ENCODE measurements at places on chromosomes 5 and 9.
A peak's percentile ranks its signal among the peaks of the same experiment; 100 is the strongest.

GRCh38 chr5:97383996-97384395, 200.9 kb upstream of the RIOK2 start:
- DNase-seq: no peak

GRCh38 chr9:136665704-136666371, 3.1 kb downstream of the EGFL7 start:
- peak; percentile 32 for DNase-seq

GRCh38 chr9:86801246-86801645, 146.1 kb downstream of the GAS1 start:
- no peak for DNase-seq

DNA sequence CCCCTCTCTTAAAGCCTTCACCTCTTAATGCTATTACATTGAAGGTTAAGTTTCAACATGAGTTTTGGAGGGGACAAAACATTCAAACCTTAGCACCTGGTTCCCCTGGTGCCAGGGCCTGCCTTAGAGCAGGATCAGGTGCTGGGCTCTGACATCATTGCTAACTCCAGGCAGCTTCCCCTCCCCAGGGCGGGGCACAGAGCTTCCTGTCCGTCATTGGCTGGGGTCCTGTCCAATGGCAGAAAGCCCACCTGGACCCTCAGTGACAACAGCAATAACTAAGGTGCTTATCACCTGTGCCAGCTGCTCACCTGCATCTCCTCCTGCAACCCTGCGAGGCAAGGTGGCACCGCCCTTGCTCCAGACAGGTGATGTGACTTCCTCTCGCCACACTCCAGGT, 177.4 kb downstream of the NSG2 start:
- no peak for DNase-seq

DNA sequence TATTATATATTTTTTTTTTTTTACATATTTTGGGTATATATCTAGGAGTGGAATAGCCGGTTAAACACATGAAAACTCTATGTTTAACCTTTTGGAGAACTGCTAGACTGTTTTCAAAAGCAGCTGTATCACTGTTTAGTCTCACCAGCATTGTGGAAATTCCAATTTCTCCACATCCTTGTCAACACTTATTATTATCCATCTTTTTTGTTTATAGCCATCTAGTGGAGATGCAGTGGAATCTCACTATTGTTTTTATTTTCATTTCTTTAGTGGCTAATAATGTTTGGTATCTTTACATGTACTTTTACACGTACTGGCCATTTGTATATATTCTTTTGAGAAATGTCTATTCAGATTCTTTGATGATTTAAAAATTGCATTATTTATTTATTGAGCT, 22.7 kb upstream of the CCDC180 start:
- no peak for DNase-seq

DNA sequence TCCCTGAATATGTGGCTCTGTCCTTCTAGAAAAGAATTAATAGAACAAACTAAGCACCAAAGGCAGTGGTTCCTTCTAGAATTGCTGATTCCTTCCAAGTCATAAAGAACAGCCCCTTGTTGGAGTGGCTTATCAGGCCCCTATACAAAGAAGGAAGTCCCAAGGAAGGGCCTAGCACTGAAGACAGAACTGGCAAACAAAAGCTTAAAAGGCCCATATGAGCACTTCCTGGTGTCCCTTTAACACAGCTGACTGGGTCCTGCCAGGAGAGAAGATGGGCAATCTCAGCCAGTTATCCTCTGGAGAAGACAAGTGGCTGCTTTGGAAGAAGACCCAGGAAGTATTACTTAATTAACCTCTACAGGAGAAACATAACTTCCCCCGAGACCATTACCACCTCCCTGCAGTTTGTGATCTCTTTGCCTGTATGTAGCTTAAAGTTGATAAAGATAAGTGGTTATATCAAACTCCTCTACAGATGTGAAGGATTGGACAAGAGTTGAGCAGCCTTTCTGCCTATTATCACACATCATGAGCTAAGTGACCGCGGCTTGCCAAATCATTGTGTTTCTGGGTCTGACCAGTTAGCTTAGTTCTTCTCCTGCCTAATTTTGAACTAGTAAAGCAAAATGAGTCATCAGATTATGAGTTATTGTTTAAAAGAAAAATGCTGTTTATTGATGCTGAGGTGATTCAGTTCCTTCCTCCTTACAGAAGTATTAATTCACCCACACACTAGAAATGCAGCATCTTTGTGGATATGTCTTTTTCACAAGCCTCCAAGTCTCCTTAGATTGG, 13.3 kb upstream of the STING1 start:
- DNase-seq: no peak

- no peak for DNase-seq
Measured at GRCh38 chr5:103424026-103424425, 138.6 kb downstream of the NUDT12 start.

- DNase-seq: no peak
Measured at GRCh38 chr5:95892784-95893354, 68.8 kb downstream of the ELL2 start.

DNA sequence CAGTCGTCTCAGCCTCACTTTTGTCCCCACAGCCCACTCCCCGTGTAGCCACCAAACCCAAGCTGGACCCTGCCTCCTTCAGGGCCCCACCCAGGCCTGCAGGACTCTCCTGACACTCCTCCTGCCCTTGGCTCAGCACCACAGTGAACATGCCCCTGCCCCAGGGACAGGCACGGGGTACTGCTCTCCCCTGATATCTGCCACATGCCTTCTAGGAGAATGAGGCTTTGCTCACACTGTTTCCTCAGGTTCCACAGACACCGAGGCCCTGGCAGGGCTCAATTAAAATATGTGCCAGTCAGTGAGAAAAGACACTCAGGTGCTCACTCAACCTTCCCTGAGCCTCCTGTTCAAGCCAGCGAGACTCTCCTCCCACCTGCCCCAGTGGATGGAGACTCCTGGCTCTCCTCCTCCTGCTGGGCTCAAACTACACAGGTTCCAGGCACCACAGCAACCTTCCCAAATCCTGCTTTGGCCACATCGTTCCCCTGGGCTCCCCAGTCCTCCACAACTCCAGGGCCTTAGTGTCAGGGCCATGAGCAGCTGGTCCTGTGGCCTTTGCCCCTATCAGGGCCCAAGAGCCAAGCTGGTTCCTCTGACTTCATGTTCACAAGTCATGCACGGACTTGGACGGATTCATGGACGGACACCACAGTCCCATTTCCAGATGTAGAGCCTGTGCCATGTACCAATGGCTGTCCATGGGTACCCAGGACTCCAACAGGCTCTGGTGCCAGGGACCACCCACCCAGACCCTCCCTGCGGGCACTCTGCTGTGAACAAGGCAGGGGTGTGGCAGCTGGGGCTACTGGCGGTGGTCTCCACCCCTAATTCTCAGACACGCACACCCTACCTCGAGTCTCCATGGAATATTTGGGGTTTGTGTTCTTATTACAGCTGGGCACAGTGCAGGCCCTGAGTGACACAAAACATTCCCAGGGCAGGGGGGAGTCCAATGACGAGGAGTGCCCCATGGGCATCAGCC, 36.6 kb downstream of the BICD2 start:
- DNase-seq: no peak

GRCh38 chr9:84442712-84443111, 102.2 kb upstream of the SLC28A3 start:
- DNase-seq: no peak

- no peak for DNase-seq
Measured at GRCh38 chr5:157088342-157088990, 20.4 kb downstream of the HAVCR2 start.

GRCh38 chr9:115989831-115990230, 163.8 kb upstream of the PAPPA start:
- no peak for DNase-seq

- DNase-seq: no peak
Measured at GRCh38 chr9:134895097-134895496, 14.5 kb downstream of the FCN2 start.

- no peak for DNase-seq
Measured at GRCh38 chr5:142670804-142671203, 15.1 kb downstream of the FGF1 start.

GRCh38 chr5:43530648-43531047, 15.7 kb upstream of the C5orf34 start:
- no peak for DNase-seq

DNA sequence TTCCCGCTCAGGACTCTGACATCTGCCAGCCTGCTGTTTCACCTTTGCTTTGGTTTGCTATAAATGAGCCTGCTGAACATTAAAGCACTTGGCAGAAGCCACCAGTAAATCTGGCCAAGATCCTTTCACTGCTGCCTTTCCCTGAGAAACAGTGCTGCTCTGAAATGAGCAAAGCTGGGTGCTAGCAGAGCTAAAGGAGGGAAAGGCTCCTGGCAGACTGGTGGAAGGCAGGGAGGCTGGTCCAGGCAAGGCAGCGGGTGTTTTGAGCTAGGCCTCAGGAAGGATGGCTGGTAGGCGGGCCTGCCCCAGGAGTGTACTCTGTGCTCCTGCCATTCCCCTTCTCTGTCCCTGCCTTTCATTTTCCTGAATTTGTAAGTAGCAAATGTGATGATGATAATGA, 52.5 kb upstream of the PTGS1 start:
- DNase-seq: peak; percentile 6

- DNase-seq: no peak
Measured at GRCh38 chr5:115551415-115551814, 6.8 kb upstream of the FEM1C start.

DNA sequence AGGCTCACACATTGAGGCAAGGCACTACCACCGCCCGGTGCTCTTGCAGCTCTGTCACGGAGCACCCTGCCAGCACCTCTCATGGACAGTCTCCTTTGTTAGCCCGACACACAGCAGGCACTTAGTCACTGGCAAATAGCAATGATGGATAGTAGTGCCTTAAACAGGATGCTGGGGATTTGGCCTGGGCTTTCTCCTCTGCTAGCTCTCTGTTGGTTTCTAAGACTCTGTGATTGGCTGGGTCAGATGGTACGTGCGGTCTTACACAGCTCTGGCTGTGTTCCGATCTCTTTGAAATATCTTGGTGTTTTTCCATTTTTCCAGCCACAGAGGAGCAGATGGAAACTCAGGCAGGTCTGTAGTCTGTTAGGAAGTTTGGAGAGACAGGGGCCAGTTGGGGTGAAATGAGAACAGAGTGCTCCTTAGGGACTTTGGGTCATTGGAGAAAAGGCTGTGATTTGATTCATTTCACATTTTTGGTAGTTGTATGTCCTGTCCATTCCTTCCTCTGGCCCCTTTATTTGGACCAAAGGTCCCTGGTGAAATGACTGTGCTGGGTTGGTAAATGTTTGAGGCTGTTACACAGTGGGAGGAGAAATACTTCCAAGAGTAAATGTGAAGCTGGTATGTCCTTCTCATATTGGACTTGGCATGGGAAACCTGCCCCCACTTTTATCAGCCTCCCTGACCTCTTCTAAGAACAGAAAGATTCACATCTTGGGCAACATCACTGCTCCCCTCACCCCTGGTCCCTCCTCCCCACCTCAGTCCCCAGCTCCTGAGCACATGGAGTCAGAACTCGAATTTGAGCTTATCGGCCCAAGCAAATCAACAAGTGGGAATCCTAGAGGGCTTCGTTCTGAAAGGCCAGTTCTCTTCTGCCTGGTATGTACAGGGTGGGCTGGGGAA, 3.4 kb downstream of the SMIM3 start:
- no peak for DNase-seq

DNA sequence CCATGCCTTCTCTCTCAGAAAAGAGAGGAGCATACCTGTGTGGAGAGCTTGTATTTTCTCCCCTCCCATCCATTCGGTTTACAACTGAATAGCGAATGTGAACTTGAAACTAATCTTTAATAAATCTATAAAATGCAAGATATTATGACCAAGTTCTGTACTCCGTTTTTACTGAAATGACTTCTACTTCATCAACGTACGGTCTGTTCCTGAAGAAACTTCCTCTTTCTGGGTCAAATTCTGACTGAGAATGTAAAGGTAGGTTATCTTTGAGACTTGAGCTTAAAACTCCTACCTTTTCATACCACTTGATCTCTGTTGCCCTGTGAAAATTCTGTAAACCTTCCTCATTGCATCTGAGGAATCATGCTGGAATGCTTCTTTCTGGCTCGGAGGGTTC, 4.2 kb upstream of the CTNNAL1 start:
- DNase-seq: no peak

GRCh38 chr9:90915693-90916092, 114.1 kb downstream of the SYK start:
- DNase-seq: no peak

- no peak for DNase-seq
Measured at GRCh38 chr9:318646-319045, 104.0 kb downstream of the DOCK8 start.

GRCh38 chr9:108760841-108761240, 94.9 kb downstream of the ACTL7B start:
- DNase-seq: no peak

GRCh38 chr9:93107825-93108161, 11.8 kb downstream of the CARD19 start:
- no peak for DNase-seq

DNA sequence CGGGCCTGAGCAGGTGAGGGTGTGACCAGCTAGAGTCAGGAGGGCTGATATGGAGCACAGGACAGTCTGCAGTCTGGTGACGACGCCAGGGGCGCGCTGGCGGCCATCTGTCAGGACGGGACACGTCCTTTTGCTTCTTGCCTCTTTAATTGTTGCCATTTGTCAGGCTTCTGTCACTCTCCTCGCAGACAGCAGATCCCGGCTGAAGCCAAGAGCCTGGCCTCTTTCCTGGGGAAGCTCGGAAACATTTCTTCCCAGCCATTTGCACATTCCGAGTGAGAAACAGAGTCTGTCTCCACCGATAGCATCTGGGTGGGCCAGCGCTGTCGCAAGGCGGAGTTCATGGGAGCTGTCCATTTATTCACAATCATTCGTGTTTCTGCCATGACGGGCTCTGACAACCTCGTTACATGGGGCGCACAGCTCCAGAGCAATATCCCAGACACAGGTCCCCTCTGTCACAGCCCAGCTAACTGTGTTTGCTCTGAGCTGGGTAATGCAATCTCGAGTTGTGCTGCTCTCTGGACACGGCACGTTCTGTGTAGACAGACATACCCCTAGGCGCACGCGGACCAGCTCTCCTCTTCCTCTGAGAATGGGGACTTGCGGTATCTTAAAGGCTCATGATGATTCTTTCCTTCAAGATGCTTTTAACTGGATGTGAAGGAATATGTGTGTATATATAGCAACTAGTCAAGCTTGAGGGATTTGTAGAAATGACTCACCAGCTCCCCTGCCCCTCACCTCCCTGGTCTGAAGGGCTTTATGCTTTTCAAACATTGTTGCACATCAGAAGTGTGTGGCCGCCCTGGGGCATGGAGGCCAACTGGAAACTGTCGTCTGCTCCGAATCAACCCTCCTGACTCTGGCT, 105.3 kb upstream of the FCN2 start:
- peak; percentile 52 for DNase-seq

DNA sequence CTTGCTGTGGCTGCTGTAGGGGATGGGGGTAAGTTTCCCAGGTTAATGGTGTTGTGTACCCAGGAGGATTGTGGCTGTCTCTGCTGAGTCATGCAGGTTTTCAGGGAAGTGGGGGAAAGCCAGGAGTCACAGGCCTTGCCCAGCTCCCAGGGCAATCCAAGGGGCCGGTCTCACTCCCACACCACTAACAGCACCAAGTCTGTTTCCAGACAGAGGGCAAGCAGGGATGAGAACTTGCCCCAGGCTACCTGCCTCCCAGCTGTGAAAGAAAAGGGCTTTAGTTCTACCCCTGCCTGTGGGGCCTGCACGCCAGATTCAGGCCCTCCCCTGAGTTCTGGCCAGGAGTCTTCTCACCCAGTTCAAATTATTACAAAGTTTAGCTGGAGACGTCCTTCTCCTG, 579.8 kb upstream of the ST8SIA4 start:
- DNase-seq: no peak

GRCh38 chr5:174246743-174247142, 201.2 kb downstream of the NSG2 start:
- no peak for DNase-seq

- DNase-seq: no peak
Measured at GRCh38 chr5:180212363-180213255, 3.6 kb upstream of the RASGEF1C start.

- DNase-seq: no peak
Measured at GRCh38 chr9:99303177-99303576, 81.1 kb downstream of the SEC61B start.

Data from NCI-H2171 (cell line).